ENCODE measurements at places on chromosomes 1 and 21.

DNA sequence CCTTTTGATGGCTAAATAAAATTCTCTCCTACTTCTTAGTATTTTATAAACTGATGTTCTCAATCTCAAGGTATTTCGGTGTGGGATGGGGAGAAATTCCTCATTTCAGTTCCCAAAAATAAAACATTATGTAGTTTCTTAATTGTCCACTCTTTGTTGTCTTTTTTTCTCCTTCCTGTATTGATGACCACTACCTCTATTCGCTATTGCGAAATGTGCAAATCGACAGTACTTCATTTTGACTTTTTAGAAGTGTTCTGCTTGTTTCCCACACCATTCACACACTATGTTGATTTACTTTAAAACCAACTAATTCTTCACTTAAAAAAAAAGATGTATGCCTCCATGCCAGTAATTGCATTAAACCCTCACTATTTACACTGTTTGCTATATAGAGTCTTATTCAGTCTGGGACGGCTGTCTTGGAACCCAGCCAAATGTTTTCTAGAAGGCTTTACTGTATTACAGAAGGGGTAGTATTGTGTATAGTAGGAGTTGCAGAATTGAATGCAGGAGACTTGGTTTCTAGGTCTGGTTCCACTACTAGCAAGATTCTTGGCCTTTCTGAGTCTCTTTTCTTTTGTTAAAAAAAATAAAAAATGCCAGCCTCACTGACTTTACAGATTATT is 5.6 kb downstream of the RNF2 start:
- DNase-seq, result no peak

DNA sequence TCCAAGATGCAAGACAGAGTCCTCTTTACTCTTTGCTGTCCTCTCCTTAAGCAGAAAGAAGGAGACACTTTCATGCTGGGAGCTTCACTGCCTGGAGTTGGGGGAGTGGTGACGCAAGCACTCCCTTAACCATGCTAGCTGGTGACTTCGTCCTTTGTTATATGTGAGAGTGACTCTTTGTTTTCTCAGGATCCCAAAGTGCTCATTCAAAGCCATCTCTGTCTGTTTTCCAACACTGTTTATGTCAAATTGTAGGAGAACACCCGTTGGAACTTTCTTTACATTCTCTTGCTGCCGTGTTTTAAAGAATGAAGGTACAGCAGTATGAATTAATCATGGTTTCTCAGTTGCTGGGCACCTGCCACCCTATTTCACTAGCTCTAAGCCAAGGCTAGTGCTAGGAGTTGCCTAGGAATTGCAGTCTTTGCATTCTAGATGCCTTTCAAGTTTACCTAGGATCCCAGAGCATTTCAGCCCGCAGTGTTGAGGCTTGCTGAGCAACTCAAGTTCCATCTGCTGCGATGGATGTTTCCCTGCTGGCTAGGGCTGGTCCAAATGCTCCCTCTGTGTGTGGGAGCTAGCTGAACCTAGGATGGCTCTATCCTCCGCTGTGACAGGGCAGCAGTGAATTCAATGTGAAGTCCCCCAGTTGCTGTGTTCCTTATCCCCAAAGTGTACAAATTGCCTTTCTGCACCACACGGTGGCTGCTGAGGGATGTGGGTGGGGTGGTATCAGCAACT is 82.6 kb upstream of the GPR52 start:
- no peak for DNase-seq

- DNase-seq, result no peak
Observed at GRCh38 chr1:25744140-25744581, 55.8 kb upstream of the SELENON start.

DNA sequence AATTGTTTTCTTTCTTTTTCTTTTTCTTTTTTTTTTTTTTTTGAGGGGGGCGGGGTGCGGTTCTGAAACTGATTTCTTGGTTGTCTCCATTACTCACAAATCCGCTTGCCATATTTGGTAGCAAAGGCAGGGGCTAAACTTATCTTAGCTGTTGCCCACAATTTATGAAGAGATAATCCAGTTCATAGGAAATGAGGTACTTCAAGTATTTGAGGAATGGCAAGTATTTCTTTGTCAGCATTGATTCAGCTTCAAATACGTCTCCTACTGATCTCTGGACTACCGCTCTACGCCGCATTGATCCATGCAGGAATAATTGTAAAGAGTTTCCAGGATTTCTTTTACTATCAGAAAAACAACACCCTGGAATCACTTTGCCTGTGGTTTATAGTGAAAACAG is 289.2 kb upstream of the DPYD start:
- peak; percentile 97 for DNase-seq

DNA sequence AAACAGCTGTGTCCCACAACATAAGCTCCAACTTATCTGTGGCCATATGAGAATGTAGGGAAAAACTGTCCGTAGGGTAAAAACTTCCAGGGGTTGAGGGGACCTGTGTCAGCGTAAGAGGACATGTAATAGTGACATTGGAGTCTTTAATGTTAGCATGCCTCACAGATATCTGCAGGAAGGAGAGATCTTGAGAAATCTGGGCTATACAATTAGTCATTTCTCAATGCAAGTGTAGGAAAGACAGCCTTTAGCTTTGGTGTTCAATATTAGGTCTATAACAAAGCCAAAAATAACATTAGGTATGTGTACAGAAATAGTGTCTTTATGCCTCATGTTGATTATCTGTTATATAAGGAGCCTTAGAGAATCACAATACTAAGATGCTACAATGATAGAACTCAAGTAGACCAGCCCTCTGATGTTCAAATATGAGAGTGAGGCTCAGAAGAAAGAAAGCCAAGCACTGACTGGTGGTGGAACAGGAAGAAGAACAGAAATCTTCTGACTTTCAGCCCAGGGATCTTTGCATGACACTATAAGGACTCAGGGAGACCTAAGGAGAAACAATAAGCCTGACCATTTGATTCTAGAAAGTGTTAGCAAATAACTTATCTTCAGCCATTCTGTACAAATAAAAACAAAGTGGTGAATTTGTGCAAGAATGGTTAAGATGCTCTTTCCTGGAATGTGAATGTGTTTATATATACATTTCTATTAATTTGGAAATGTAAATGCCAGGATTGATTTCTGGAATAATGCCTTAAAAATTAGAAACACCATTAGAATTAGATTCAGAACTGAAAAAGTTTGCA is 152.6 kb downstream of the ZC3H11B start:
- DNase-seq, result no peak

Data from non-pigmented ciliary epithelial cell (primary cell).